Natural killer cell (primary cell): ENCODE measurements at places on chromosomes 6 and 20. TPM values are rescaled to one million over a fixed set of nuclear protein-coding genes. Genes with fewer than 3 reads are reported as not detected.

ASIP gene
- total RNA-seq, result not detected

TSBP1 gene
- not detected for total RNA-seq

- no peak for DNase-seq
These were observed 30.3 kb downstream of the STX7 start for GRCh38 chr6:132482581-132482980.

GRCh38 chr6:139533573-139534471 lies 159.4 kb upstream of the CITED2 start:
- DNase-seq, result no peak
